ENCODE measurements at places on chromosomes 7 and 10.

GRCh38 chr7:153443032-153443701, 609.0 kb upstream of the DPP6 start:
- DNase-seq: no peak

DNA sequence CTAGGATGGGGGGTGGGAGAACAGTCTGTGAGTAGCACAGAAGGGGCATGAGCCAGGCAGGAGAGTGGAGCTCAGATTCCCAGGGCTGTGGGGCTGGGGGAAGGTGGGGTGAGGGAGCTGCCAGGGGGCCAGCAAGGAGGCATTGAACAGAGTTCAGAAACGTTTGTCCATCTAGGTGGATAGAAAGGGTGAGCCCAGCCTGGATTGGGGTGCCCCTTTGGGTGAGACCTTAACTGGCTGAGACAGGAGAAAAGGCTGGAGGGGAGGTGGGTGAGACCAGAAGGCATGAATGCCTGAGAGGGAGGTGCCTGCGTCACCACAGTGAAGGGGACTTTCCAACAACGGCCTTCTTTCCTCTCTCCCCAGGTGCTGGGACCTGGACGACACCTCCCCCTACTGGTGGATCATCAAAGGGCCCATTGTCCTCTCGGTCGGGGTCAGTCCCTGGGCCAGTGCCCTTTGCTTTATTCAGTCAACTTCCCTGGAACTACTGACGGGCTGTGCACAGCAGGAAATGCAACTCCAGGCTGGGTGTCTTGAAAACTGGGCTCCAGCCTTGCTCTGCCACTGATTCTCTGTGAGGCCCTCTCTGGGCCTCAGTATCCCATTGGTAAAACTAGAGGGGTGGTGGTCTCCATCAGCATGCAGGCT, 11.0 kb downstream of the GHRHR start:
- no peak for DNase-seq

DNA sequence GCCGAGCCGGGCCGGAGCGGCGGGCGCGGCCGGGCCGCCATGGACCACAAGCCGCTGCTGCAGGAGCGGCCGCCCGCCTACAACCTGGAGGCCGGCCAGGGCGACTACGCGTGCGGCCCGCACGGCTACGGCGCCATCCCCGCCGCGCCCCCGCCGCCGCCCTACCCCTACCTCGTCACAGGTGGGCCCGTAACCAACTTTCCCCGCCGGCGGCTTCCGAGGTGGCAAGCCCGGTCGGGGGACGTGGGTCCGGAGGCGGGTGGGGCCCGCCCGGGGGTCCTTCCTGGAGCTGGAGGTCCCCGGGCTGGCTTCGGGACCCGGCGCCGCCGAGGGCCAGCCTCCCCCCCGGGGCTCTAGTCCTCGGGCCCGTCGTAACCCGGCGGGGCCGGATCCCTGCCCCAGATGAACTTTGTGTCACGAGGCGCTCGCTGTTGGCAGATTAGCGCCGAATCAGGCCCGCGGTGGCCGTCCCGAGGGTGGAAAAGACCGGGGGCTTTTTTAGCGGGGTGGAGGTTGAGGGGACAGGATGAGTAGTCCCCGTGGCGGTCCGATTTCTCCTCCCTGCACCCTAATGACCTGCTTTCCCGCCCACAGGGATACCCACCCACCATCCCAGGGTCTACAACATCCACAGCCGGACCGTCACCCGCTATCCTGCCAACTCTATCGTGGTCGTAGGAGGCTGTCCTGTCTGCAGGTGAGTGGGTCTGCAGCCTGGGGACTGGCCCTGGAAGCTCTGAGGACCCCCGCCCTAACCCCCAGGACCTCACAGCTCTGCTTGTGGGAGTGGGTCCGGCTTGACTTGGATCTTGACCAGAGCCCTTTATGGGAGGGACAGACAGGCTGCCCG, 496 bp downstream of the BRI3 start:
- DNase-seq: peak; percentile 36

DNA sequence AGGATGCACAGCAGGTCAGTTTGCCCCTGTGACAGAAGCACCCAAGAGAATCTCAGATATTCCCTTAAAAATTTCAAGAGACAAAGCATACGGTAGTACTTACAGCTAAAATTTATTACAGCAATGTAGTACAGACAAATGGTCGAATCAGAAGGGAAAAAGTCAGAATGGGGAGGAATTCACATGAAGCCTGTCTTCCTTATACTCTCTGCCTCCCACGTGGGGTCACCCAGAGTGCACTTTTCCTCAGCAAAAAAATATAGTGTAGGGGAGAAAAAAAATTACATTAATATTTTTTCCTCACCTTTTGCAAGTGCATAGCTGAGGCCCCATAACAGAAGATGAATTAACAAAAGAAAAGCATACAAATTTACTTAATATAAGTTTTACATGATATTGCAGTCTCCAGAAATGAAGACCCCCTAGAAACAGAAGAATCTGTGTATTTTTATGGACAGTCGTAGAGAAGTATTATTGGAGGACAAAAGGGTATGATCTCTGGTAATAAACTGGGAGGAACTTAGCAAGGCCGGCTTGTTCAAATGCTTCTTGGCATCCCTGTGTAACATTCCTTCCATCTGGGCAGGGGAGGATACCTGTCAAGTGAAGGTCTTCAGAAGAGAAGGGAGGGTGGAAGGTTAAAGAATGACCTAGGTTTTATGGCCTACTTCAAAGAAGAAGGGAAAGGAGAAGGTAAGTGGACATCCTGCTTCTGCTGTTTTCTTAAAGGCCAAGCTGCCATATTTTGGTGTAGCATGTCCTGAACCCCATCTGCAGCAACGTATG, 270.6 kb upstream of the MAGI2 start:
- no peak for DNase-seq

- peak; percentile 20 for DNase-seq
Observed at GRCh38 chr7:23469150-23469960, 936 bp downstream of the IGF2BP3 start.

DNA sequence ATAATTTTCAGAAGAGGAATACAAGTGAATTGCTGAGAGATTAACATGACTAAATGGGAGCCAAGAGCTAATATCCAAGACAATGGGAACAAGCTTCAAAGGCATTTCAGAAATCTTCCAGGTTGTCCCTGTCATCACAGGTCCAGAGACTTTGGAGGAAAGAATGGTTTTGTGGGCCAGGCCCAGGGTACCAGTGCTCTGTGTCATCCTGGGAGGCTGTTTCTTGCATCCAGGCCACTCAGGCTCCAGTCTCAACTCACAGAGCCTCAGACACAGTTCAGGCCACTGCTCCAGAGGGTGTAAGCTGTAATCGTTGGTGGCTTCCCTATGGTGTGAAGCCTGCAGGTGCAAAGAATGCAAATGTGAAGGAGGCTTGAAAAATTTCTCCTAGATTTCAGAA, 170.4 kb upstream of the NRG3 start:
- no peak for DNase-seq

GRCh38 chr7:3158341-3158760, 114.7 kb upstream of the CARD11 start:
- DNase-seq: no peak

GRCh38 chr10:75651417-75651816, 220.0 kb downstream of the LRMDA start:
- DNase-seq: no peak

DNA sequence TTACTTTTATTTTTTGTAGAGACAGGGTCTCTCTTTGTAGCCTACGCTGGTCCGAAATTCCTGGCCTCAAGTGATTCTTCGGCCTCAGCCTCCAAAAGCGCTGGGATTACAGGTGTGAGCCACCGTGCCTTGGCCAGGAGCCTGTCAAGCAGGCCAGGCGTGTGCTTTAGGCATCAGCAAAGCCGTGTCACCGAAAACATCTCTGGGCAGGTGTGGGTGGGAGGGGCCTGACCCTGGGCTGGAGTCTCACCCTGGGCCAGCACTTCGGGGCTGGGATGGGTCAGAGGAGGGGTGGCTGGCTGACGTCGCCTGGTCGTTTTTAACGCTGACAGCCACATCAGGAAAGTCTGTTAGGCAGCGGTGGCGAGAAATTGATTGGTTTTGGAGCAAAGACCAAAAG, 80.9 kb downstream of the UNCX start:
- DNase-seq: no peak

- DNase-seq: no peak
Observed at GRCh38 chr7:93148144-93148543, at the start of gene SAMD9L. TSS of gene SAMD9L (minus strand) at chr7:93148385. CDS start at chr7:93135971, 12,414 bp downstream.

DNA sequence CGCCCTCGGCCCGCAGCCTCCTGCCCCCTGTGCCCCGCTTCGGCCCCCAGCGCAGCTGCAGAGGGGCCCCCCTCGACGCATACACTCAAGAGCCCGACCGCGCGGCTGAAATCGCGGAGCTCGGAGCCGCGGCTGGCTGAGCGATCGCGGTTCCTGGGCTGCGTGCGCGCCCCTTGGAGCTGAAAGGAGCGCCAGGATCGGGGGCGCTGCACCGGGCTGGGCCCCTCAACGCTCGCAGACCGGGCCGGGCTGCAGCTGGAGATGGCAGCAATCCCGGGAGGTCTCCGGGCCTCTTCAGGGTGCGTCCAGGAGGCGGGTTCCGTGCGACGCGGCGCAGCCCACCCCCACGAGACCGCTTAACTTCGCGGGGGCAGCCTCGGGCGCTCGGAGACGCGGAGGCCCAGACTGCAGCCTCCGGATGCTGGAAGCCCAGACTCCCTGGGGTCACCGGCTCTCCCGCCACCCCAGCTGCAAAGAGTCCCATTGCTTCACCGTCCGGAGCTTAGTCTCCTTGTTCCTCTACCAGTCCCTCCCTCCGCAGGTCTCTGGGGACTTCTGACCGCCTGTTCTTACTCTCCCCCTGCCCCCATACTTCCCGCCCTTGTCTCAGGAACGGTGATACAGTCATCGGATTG, 73.0 kb upstream of the LRRC4 start:
- DNase-seq: no peak

Data from activated T-cell treated with anti-CD3 and anti-CD28 coated beads, Interleukin-2, amount 50 U/mL, for 4 hours (primary cell).